ENCODE measurements at places on chromosomes 4 and X.

- DNase-seq, result peak; percentile 64
Observed at GRCh38 chr4:57109847-57110639, at the start of gene IGFBP7. TSS of gene IGFBP7 (minus strand) at chr4:57110385. CDS start at chr4:57110351, 34 bp downstream.

DNA sequence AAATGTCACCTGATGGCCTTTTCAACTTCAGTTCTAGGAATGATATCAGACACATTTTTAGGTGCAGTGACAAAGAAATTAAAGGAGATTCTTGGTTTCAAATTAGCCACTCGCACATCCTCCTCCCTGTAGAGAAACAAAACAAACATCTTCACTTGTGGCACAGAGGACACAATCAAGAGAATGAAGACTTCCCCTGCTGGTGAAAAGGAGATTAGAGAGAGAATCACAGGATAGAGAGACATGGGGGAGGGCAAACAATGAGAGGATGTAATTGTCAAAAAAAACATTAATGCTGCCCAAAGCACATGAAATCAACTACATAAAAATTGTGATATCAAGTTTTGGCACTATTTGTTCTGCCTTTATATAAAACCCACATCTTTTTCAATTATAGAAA is 34.5 kb downstream of the ACE2 start:
- DNase-seq, result peak; percentile 8

- no peak for DNase-seq
Observed at GRCh38 chr4:73801692-73802091, 34.8 kb upstream of the CXCL6 start.

DNA sequence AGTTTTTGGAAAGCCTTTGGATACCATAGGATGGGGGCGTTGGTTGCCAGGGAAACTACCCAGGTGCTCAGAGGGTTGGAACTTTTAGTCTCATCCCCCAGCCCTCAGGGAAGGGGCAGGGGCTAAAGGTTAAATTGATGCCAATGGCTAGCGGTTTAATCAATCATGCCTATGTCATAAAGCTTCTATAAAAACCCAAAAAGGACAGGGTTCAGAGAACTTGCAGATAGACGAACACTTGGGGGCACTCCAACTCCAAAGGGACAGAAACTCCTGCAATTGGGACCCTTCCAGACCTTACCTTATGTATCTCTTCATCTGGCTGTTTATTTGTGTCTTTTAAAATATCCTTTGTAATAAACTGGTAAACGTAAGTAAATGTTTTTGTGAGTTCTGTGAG is 30.0 kb upstream of the GPR173 start:
- DNase-seq, result peak; percentile 17

DNA sequence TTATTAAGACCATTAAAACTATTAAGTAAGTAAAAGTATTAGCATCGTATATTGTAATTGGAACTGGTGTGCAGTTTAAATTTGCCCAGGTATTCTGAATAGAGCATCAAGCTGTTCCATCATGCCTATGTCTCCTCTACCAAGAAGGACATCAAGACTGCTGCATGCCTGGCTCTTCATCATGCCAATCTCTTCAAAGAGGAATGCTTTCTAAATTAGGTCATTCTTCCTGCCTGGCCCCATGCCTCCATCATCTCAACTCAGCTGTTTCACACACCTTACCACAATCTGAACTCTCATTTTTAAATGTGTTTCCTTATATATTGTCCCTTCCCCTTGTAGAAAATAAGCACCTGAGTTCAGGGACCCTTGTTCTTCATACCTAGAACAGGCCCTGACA is 270.5 kb upstream of the PPARGC1A start:
- DNase-seq, result peak; percentile 4

GRCh38 chr4:182715548-182715947 is 201.6 kb downstream of the DCTD start:
- DNase-seq, result no peak

DNA sequence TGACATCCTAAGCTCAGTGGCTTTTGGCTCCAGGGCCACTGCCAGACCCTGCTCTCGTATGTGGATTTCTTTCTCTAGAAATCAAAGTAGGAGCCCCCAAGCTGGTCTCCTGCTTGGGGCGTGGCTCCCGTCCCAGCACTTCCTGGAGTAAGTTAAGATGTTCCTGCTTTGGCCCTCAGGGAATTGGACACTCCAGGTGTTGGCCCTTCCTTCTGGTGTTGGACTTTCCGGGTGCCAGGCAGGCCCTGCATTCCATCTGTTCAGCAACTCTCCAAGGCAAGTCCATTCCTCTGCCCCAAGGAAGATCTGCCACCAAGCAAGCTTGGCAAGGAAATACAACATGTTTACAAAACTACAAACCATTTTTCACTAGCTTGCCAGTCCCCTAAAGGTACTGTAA is 22.1 kb upstream of the GPC4 start:
- DNase-seq, result no peak

- DNase-seq, result no peak
Observed at GRCh38 chr4:23058165-23058776, 365.5 kb downstream of the GBA3 start.

DNA sequence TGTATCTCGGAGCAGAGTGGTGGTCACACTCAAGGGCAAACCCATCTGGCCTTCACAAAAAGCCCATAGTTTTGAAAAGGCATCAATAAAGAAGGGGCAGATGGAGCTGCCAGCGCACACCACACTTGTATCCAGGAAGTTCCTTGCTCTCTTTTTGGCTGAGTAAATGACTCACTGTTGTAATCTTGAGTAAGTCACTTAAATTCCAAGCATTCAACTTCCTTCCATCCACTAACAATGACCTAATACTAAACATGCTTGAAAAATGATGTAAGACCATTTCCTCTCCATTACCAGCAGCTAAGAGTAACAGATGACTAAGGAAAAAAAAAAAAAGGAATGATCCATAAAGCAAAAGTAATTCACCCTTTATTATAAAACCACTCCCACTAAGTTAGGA is 32.4 kb upstream of the MYOZ2 start:
- peak; percentile 96 for DNase-seq
